ENCODE measurements at places on chromosomes 12 and 14.

GRCh38 chr14:21263284-21264024 lies 5.8 kb downstream of the HNRNPC start:
- DNase-seq, result no peak

GRCh38 chr12:6360080-6360571 lies 15.2 kb downstream of the SCNN1A start:
- DNase-seq, result no peak

GRCh38 chr12:76560086-76560491 lies 518 bp upstream of the OSBPL8 start:
- DNase-seq, result no peak

DNA sequence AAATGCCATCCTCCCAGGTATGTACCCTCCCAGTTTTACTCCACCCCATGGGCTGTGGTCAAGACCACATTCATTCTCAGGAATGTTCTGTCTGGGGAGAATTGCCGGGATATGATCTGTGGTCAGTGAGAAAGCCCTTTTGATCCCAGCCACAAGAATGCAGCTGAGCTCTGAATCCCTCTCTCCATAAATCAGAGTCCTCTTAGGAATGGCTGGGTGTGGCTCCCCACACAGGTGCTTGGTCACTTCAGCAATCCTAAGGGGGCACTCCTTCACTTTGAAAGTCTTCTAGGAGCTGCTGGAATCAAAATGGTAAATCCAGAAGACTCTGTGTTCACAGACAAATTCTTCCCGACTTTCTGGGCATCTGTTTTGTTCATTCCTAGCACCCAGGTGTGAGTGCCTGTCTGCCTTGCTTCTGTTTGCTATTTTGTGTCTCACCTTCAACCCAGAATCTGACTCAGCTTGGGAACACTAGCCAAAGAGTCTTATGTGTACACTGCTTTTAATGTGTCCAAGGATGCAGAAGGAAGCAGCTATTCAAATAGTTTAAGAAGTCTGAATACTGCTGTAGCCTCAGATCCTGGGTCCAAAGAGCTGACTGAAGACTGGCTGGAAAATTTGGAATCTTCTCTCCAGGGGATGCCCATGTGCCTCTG lies 144.6 kb upstream of the CDKN3 start:
- DNase-seq, result no peak

- DNase-seq, result no peak
Observed at GRCh38 chr14:65003394-65003793, 16.7 kb downstream of the FNTB start.

DNA sequence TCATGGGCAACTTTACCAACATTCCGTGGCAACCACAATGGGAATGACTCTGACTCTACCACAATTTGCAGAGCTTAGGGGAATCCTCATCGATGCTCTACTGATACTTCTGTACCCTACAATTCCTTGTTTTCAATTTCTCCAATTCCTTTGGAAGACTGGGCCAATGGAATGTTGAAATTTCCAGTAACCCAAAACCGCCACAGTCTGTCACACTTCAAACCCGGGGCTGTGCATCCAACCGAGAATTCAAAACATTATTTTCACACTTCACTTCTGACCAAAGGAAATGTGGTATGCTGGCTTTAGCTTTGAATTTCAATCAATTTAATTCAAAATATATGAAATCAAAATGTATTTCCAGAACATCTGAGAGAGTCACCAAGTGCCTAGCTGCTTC lies 951.4 kb downstream of the VRK1 start:
- no peak for DNase-seq

- DNase-seq, result no peak
Observed at GRCh38 chr12:52402873-52403540, 3.1 kb downstream of the KRT82 start.

GRCh38 chr12:59672273-59672672 lies 76.4 kb downstream of the SLC16A7 start:
- DNase-seq, result no peak

DNA sequence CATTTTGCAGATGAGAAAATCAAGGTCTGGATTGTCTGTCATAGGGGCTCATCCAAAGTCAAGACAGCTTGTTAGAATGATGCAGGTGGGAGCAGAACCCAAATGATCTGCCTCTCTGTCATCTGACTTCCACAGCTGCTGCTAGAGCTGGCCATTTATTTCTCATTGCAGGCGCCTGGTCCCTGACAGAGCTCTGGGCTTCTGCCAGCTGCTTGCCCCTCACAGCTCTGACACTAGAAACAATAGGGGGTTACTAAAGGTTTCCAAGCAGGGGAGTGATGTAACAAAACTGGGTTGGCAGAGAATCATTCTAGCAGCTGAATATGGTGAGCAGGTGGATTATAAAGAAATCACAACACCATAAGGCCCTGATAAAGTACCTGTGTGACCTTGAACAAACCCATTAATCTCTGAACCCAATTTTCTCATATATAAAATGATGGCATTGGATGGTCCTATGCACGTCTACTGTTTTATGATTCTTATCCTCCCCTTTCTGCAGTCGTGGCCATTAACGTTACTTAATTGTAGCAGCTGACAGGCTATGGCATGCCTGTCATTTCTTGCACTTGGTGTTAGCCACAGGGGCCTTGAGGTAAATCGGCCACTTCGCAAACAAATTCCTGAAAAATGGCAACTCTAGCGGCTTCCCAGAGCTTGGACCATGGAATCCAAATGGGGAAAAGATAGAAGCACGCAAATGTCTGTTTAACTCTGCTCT lies 134.6 kb downstream of the RMST start:
- no peak for DNase-seq

DNA sequence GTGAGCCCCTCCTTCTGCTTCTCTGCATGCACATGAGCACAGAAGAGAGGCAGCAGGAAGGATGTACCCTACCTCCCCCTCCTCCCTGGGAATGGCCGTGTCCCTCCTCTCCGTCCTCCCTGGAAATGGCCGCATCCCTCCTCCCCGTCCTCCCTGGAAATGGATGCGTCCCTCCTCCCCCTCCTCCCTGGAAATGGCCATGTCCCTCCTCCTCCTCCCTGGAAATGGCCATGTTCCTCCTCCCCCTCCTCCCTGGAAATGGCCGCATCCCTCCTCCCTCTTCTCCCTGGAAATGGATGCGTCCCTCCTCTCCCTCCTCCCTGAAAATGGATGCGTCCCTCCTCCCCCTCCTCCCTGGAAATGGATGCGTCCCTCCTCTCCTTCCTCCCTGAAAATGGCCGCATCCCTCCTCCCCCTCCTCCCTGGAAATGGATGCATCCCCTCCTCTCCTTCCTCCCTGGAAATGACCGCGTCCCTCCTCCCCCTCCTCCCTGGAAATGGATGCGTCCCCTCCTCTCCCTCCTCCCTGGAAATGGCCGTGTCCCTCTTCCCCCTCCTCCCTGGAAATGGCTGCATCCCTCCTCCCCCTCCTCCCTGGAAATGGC lies 428.6 kb downstream of the AACS start:
- DNase-seq, result no peak
